Hematopoietic multipotent progenitor cell treated with erythropoietin and hydrocortisone succinate and interleukin-3 and kit ligand, for 17 days (in vitro differentiated cells): ENCODE measurements at places on chromosomes 2 and 18.

- DNase-seq, result no peak
Measured at GRCh38 chr2:190340369-190340768, 3.0 kb upstream of the INPP1 start.

GRCh38 chr2:43943323-43943722 is 52.5 kb downstream of the LRPPRC start:
- DNase-seq, result no peak

- DNase-seq, result no peak
Measured at GRCh38 chr18:47203626-47204464, 27.7 kb upstream of the IER3IP1 start.

DNA sequence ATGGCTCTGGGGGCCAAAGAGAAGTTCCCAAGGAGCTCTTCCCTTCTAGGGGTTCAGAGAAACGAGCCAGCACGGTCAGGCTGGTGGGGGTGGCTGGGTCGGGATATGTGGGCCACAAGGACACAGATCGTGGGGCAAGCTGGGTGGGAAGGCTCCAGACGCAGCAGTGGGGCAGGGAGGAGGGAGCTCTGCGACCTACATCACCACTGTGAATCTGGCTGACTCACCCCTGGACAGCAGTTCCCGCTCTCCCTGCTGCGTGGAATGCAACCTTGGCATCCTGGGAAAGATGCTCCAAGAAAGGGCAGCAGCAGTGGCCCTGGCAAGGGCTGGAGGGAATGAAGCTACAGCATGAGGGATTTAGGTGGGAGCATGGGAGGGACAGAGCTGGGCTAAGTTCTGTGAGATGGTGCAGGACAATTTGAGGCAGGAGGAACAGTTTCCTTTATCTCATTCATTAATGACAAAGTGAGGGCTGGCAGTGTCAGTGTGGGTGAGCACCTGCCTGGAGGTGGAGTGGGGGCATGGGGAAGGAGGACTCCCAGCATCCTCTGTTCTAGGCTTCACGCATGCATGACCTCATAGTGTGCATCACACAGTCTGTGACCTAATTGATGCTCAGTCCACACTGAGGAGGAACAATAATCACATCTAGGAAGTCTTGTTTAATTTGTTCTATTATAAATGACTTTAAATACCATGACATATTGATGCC is 25.0 kb downstream of the CELF4 start:
- no peak for DNase-seq

- DNase-seq, result no peak
Measured at GRCh38 chr2:4454907-4455306, 751.5 kb downstream of the DCDC2C start.

- DNase-seq, result no peak
Measured at GRCh38 chr18:8283891-8284585, 325.2 kb upstream of the RAB12 start.

DNA sequence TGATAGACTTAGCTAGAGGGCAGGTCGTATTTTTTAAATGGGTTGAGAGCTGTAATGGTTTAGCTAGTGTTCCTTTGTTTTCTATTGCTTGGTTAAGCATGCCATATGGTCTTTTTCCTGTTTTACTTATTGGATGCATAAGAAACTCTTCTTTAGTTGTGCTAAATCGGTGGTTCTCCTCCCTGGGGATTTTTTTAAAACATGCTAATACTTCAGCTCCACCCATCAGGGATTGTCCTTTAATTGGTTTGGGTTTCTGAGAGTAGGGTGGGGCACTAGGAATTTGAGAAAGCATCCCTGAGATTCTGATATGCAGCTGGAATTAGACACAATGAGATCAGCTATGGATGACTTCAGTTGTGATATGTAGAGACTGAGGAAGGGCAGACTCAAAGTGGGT is 497.2 kb downstream of the THSD7B start:
- no peak for DNase-seq

GRCh38 chr2:20187331-20187730 is 37.6 kb downstream of the SDC1 start:
- DNase-seq, result no peak

GRCh38 chr18:51391731-51392130 is 194.2 kb upstream of the MEX3C start:
- no peak for DNase-seq

GRCh38 chr18:71554686-71555085 is 989.5 kb downstream of the CBLN2 start:
- no peak for DNase-seq

GRCh38 chr2:199257261-199258224 is 200.2 kb downstream of the SATB2 start:
- DNase-seq, result no peak

GRCh38 chr2:201467666-201468065 is 16.1 kb downstream of the STRADB start:
- DNase-seq, result no peak

DNA sequence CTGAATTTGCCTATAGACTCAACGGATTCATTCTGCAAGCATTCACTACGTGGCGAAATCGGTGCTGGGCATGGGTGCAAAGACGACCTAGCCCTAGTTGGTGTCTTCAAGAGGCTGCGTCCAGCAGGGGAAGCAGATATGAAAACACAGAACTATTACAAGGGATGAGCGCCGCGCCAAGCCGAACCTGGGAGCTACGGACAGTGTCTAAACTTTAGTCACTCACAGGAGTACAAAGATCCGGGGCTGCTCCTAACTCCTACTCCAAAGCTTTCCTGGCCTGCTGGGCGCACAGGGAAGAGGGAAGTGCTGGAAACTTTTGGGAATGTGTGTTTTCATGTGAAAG is 732 bp upstream of the ANXA4 start:
- DNase-seq, result peak; percentile 9

GRCh38 chr2:115610888-115611287 is 1168.4 kb downstream of the DPP10 start:
- DNase-seq, result no peak

- DNase-seq, result no peak
Measured at GRCh38 chr2:240836781-240837467, 16.9 kb upstream of the KIF1A start.

GRCh38 chr18:43587538-43588153 is 310.4 kb upstream of the SYT4 start:
- DNase-seq, result peak; percentile 5

DNA sequence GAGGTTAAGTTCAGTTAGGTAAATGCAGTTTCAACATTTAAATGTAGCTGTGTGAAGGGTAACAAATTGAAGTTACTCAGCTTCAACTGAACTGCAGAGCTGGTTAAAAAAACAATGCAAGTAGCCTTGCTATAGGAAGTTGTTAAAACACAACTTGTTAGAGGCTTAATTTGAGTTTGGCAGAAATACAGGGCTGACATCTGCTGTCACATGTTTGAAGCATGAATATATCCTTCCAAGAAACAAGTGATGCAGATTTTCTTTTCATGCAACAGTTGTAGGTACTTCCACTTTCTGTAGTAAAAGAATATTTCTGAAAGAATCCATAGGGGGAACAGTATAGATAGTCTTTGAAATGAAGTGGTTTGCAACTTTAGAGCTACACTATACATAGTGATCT is 208.7 kb upstream of the RASGRP3 start:
- DNase-seq, result no peak

DNA sequence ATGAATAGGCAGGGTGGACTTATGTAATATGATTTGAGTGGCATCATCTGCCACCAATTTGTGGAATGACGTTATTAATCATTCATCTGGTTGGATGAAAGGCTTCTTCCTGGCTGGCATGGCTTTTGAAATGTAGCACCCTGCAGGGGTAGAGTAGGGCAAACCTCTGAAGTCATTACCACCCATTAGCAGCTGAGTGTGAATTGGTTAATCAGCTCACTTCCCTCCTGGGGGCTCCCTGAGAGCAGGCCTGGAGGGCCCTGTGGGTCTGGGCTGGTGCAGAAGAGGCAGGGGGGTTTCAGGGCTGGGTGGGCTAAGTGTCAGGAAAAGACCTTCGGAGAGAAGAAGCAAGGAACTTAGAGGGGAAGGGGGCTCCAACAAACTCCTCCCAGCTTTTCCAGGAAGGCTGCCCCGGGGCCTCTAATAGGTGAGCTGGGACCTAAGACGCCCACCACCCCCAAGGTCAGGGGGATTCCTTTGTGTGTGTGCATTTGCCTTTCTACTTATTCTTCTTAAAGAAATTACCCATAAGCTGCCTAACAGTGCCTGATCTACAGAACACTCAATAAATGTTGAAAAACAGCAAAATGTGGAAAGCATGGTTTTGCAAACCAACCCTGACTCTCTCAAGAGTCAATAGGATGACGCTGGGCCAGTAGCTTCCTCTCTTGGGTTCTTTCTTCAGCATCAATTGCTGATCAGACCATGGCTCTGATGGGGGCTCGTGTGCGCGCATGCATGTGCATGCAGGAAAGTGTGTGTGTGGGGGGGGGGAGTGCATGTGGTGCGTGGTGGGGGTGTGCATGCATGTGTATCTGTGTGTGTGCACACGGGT is 49.7 kb upstream of the ZNF516 start:
- DNase-seq, result no peak

DNA sequence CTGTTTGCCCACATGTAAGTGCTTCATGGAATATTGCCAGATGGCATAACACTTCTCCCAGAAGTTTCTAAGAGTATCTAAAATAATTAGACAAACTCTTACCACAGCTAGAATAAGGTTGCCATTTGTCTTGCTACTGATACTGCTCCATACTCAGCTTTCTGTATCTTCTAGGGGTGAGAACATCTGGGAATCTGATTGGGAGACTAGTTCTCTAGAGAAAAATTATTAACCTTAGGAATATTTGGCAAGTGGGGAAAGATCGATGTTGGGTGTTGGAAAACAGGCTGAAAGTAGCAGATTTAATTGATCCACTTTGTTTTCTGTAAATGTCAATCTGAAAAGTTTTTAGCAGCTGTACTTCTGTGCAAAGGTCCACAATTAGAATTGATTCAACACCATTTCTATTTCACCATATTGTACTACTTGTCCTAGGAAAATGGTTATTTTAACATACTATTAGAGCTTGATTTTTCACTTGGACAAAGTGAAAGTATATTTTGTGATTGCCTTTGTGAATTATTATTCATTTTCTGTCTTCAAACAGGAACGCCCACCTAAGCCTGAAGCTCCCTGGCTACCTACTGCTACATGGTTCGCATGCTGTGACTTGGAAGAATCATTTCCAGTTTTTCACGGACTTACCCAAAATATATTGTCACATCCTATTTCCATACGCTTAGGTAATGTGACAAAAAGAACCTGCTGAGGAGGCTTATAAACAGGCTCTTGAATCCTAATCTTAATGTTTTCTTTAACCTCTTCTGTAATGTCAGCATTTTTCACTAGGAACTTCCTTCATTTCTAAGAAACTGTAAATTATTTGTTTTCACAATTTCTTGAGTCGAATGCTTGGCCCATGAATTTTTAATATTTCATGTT is 147.7 kb downstream of the TRABD2A start:
- no peak for DNase-seq

DNA sequence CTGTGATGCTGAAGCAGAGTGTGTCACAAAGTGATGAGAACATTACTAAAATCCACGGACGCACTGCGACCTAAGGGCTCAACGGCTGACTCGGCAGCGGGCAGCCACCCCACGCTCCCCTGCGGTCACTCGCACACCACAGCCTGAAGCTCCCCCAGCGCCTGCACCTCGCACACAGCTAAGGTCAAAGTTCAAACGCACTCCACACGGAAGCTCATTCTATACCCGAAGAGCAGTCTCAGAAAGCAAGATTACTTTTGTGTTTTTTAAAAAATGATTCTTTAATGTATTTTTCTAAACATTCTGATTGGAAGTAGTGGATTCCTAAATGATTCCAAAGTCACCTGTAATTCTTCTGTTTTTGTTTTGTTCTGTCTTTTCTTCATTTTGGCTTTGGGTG is 21.7 kb downstream of the ASPRV1 start:
- DNase-seq, result no peak

- DNase-seq, result no peak
Measured at GRCh38 chr2:8437228-8437948, 244.5 kb upstream of the ID2 start.

DNA sequence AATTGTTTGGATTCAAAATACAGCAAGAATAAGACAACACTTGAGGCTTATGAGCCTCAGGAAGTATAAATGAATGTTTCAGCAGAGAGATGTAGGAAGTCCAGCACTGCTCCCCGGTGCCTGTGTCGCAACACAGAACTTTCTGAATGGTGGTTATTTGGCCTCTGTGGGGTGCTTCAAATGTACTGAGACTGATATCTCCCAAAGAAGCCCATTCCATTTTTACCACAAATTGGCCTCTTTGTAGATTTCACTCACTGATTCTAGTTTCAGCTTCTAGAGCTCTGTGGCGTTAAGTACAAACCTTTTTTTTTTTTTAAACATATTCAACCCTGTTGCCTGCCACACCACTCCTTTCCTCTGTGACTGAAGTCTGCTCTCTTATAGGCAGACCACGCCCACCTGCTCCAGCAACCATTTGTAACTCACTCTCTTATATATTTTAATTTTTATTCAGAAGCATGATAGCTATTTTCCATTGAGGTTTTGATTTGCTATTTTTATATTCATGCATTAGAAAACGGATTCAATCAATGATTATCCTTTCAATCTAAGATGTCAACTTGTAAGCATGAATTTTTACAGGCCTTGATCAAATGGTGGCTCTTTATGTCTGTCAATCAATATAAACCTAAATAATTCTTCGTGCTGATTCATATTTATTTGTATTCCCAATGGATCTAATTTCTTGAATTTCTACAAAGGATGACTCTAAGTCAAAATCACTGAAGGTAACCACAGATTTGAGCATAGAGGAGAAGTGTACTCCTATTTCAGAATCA is 277.1 kb upstream of the CCDC68 start:
- DNase-seq, result no peak

GRCh38 chr2:48754874-48755273 is 650 bp downstream of the LHCGR start:
- DNase-seq, result no peak
